Amniotic stem cell (primary cell): ENCODE measurements at places on chromosomes 1 and 21.

DNA sequence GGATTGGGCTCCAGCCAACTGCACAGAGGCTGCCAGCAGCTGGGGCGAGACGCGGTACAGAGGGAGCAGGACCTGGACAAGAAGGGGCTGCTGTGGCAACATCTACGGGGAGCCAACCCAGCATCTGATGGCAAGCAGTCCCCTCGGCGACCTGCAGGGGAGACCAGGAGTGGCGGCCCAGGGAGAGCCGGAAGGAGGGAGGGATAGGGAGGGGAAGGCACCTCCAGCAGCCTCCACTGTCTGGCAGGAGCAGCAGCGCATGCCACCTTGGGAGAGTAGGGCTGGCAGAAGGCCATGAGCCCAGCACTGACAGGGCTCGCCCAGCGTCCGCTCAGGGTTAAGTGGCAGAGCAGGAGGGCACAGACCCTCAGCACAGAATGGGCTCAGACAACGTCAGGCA lies 17.3 kb downstream of the CHD5 start:
- no peak for DNase-seq

DNA sequence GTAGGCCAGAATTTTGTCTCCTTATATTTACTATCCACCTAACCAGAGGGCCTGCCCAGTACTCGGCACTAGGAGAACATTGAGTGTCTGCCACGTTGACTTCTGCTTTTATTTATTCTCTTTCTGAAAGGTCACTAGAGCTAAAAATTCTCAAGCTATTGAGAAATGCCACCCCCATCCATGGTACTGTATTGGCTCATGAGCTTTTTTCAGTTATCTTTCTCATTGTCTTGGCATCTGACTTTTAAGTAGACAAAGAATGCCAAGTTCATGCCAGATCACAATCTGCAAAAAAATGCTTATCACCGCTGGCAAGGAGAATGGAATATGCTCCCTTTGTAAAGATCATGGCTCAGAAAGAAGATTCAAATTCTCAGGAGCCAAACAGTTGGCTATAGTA lies 49.8 kb upstream of the MROH9 start:
- DNase-seq: no peak

DNA sequence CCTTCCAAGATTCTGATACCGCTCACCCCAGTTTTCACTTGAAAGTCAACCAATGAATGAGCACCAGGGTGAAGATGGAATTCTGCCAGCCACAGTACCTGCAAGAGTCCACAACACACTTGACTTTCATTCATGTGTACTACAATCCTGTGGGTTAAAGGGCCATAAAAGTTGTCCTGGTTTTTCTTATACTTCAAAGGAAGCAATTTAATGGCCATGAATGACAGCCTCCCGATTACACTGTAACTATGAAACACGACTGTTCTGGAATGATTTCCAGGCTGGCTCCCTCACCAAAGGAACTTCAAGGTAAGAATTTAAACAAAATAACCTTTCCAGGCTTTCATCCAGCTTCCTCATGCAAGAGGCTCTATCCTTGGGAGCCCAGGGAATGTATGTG lies 502.8 kb downstream of the SMYD3 start:
- DNase-seq: no peak

GRCh38 chr1:83619170-83619896 lies 379.6 kb downstream of the TTLL7 start:
- DNase-seq: no peak

GRCh38 chr1:147717051-147717705 lies 43.2 kb downstream of the GJA5 start:
- DNase-seq: no peak

DNA sequence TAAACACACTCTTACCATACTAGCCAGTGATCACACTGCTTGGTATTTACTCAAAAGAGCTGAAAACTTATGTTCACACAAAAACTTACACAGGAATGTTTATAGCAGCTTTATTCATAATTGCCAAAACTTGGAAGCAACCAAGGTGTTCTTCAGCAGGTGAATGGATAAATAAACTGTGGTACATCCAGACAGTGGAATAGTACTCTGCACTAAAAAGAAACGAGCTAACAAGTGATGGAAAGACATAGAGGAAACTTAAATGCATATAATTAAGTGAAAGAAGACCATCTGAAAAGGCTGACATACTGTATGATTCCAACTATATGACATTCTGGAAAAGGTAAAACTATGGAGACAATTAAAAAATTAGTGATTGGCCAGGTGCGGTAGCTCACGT lies 20.7 kb upstream of the PDIK1L start:
- DNase-seq: no peak

DNA sequence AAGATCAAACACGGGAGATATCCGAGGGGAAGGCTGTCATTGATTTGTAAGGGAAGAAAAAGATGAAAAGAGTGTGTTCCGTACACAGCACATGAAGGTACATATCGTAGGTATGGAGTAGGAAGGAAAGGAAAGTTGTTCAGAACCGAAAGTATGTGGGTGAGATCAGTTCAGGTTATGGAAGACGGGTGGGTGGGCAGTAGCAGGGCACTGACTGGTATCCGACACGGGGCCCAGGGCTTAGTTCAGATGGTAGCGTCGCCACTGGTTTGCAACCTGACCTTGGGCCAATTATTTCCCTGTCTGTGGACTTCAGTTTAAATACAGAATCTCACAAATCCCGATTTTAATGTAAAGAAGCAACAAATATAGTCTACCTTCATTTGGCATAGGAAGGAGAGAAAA lies 27.8 kb upstream of the A3GALT2 start:
- DNase-seq: no peak

DNA sequence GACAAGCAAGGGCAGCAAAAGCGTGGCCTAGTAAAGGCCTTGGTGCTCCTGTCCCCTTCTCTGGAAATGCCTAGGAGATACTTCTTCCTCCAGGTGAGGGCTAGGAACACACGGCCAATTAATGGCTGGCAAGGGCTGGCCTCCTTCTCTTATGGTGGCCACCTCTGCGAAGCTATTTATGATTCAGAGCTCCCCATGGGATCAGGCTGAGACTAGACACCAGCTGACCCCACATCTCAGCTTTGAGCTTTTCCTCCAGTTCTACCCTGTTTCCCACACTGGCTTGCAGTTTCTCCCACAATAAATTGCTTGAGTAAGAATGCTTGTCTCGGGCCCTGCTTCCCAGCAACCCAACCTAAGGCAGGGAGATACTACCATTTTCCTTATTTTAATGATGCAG lies 53.7 kb downstream of the CAMK2N1 start:
- no peak for DNase-seq

DNA sequence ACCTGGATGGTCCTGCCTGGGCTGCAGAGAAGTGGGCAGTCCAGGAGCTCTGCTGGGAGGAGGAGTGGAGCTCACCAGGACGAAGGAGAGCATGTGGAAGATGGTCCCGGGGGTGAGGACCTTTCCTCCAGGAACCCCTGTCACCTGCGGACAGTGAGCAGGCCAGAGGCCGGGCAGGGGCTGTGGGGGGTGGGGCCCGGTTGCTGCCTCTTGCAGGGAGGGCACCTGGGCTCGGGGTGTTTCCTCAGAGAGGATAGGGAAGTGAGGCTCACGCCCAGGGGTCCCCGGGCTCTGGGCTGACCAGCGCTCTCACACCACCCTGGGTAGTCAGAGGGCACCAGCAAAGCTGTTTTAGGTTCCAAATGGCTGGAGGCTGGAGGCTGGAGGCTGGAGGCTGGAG lies 22.7 kb upstream of the PEX10 start:
- DNase-seq: no peak

GRCh38 chr1:34163792-34164731 lies 968 bp downstream of the CSMD2 start:
- DNase-seq: no peak

- no peak for DNase-seq
Measured at GRCh38 chr1:46030074-46030870, 102.2 kb downstream of the PIK3R3 start.

DNA sequence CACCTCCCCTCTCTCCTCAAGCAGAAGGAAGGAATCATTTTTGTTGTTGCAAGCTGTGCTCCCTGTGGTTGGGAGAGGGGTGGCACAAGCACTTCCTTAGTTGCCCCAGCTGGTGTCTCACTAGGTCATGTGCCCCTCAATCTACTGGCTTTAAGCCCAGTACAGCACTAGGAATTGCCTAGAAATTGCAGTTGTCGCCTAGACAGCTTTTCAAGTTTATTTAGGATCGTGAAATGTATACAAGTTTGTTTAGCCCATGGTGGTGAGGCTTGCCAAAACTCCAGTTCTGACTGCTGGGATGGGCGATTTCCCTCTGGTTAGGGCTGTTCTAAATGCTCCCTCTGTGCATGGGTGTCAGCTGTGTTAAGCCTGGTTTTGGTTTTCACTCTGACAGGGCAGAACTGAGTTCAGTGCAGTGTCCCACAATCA lies 126.8 kb upstream of the ZNF644 start:
- DNase-seq: no peak

DNA sequence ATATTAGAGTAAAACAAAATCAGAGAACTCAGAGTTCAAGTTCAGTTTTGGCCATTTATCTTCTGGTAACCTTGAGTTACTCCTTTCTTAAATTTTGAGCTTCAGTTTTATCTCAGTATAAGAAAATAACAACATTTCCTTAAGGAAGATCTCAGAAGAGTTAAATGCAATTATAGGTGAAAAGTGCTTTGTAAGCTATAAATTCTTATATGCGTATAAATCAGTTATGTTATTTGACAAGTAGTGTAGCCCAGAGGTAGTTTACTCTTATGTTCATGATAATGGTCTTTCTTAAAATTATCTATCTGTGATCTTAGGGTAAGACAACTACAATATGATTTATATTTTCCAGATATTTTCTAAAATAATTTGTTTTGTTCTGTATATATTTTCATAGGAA lies 89.8 kb downstream of the LHX9 start:
- DNase-seq: no peak

DNA sequence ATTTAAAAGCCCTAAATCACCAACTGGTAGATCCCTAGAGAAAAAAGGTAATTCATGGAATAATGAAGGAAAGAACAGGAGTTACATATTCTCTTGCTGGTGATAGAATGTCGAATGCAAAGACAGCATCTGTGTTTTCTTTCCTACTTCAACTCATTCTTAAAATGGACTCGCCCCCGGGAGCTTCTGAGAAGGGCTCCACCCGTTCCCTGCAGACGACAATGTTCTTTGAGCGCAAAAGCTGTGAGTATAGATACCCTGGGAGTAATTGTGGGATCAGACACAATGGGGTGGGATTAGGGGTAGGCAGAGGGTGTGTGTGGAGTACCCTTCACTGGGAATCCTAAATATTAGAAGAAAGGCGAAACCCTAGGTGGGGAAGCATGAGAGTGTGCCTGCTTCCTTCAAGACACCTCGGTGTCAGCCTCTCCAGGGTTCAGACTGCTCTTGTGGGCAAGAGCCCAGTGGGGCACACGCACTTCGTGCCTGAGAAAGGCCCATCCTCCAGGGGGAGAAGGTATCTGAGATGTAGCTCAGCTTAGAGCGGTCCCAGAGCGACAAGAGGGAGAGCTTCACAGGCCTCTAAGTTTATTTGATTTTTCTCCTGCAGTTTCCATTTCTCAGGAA lies 123.3 kb upstream of the DPYD start:
- DNase-seq: no peak

- no peak for DNase-seq
Measured at GRCh38 chr1:158933621-158934020, 2.3 kb downstream of the PYHIN1 start.

DNA sequence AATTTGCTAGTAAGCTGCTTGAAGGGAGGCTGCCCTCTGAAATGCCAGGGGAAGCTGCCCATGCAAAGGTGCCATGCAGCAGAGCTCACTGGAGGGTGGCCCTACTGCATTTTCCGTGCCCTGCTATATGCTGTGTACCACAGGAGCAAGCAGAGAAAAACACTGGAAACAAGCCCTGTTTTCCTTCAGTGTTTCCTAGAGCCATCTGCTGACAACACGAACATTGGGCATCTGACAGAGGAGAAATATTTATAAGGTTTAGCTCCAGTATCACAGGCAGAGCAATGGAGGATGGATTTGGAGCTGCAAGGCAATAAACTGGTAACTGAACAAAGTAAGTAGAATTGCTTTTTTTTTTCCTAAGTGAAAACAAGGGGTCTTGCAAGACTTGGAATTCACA lies 198.4 kb downstream of the USP25 start:
- DNase-seq: no peak

DNA sequence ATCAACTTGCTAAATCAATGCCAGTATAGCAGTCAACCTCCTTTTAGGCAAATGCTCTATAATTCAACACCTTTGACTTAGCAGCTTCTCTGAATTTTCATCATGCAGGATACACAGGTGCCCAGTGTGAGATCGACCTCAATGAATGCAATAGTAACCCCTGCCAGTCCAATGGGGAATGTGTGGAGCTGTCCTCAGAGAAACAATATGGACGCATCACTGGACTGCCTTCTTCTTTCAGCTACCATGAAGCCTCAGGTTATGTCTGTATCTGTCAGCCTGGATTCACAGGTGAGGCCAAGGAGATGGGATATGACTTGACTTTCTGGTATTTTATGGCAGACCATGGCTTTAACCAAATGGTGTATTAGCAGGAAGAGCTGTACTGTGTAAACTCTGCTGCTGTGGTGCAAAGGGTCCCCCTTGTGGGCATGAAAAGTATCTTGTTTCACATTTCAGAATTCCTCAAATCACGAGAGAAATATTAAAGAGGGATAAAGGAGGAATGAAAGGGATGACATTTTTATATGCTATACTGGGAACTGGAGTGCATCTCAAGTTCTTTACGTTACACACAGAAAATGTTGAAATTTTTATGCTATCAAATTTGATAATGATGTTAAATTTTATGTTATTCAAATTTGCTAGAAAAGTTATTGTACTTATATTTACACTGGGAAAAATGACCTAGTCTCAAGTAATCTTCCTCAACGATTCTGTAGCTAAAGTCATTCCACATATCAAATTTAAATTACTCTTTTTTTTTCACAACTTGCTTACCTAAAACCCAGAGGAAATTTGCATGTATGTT lies 88.9 kb downstream of the CRB1 start:
- peak; percentile 32 for DNase-seq

GRCh38 chr1:119361205-119361604 lies 7.4 kb upstream of the HAO2 start:
- DNase-seq: no peak

- DNase-seq: peak; percentile 41
Measured at GRCh38 chr1:203858055-203858454, 3.3 kb upstream of the SNRPE start.

GRCh38 chr21:45640888-45641479 lies 2.5 kb upstream of the PCBP3 start:
- no peak for DNase-seq

DNA sequence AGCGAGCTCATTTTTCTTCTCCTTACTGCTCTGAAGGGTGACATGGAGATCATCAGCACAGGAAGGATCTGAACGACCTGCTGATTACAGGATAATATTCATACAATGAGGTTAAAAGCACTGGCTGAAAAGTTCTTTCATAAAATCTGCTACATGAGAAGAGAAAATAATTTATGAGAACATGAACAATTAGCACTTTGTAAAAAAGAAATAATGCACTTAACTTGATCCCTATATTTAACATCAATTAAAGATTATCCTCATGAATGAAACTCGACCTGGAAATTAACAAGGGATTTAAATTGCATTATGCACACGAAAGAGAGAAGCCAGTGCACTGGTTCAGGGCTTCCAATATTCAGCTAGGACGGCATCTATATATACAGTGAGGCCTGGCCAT lies 46.6 kb downstream of the RRAGC start:
- DNase-seq: no peak

GRCh38 chr1:29736582-29737188 lies 500.4 kb downstream of the PTPRU start:
- peak; percentile 27 for DNase-seq
